Transverse colon (tissue), 4 donors: ENCODE measurements at places on chromosomes 13 and 19. TPM values are rescaled to one million over a fixed set of nuclear protein-coding genes. Genes with fewer than 3 reads are reported as not detected.

Gene TRIP10
- total RNA-seq: 55.5 TPM

Gene CACNG7
- total RNA-seq: not detected

Gene DACH1
- 3.5 TPM for total RNA-seq

Gene OR10H1
- not detected for total RNA-seq

Gene IFI30
- 50.8 TPM for total RNA-seq

DNA sequence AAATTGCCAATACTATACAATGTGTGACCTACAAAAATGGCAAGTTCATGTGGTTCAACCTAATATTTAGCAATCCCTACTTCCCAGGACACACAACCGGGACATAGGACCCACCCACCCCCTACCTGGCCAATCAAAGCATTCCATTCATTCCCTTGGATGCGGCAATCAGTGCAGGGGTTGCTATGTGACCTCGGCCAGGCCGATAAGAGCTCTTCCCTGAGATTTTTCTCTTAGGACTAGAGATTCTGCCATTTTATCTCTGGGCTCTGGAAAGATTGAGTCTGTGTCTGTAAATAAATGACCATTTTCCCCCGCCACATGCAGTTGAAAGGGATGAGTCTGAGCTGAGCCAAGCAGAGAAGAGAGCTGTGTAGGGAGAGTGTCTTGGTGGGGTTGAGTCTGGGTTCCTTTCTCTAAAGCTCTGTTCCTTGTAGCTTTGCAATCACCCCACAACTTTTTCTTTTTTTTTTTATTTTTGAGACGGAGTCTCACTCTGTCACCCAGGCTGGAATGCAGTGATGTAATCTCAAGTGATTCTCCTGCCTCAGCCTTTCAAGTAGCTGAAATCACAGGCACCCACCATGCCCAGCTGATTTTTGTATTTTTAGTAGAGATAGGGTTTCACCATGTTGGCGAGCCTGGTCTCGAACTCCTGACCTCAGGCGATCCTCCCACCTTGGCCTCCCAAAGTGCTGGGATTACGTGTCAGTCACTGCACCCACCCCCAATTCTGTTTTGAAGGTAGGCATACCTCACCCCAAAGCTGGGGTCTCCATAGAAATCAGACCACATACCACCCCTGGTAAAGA, 7.4 kb downstream of the IFNL1 start:
- no peak overlapping the region for H3K4me3 ChIP-seq
- H3K27ac ChIP-seq: no peak overlapping the region
- peaks cover 62% of the 10 kb centered on the region for H3K27me3 ChIP-seq
- no peaks in the 10 kb centered on the region for H3K36me3 ChIP-seq

DNA sequence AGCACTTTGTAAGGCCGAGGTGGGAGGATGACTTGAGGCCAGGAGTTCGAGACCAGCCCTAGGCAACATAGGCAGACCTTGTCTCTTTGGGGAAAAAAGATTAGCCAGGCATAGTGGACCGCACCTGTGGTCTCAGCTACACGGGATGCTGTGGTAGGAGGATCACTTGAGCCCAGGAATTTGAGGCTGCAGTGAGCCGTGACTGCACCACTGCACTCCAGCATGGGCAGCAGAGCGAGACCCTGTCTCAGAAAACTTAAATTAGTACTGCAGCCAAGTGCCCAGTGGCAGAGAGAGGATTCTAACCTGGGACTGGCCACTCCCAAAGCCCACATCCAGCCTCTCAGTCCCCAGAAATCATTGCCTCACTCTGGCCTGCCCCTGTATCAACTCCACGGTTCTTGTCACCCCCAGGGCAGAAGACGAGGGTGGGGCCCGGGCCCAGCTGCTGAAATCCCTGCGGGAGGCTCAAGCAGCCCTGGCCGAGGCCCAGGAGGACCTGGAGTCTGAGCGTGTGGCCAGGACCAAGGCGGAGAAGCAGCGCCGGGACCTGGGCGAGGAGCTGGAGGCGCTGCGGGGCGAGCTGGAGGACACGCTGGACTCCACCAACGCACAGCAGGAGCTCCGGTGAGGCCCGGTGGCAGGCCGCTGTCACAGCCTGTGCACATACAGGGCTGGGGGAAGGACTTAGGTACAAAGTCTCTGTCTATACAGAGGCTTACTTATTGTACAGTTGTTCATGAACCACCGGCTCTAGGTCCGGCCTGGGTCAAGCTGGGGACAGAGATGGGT, 53.4 kb downstream of the KCNC3 start:
- H3K4me3 ChIP-seq: no peak overlapping the region
- no peak overlapping the region for H3K27ac ChIP-seq
- H3K4me1 ChIP-seq: no peaks in the 10 kb centered on the region
- H3K36me3 ChIP-seq: no peaks in the 10 kb centered on the region
- no peak for DNase-seq

DNA sequence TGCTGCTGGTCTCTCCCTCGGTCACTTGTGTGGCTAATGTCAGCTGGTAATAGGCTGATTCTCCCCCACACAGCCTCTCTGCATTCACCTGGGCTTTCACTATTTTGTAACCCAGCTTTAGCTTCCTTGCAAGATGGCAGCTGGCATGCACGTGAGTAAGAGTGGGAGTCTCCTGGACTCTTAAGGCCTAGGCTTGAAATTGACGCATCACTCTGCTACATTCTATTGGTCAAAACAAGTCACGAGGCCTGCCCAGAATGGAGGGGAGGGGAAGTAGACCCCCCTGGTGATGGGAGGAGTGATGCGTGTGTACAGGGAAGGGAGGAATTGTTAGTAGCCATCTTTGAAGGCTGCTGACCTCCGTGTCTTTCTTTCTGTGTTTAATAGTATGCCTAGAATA, 24.9 kb upstream of the PNMA8B start:
- H3K36me3 ChIP-seq: no peaks in the 10 kb centered on the region
- no peaks in the 10 kb centered on the region for H3K4me1 ChIP-seq
- no peak overlapping the region for H3K4me3 ChIP-seq
- H3K27me3 ChIP-seq: peaks cover 5% of the 10 kb centered on the region
- no peak for DNase-seq

GRCh38 chr19:33339016-33339984, 34.2 kb upstream of the CEBPG start:
- H3K36me3 ChIP-seq: no peaks in the 10 kb centered on the region
- no peaks in the 10 kb centered on the region for H3K4me1 ChIP-seq
- no peak for DNase-seq
- no peak overlapping the region for H3K4me3 ChIP-seq
- H3K27me3 ChIP-seq: no peaks in the 10 kb centered on the region

DNA sequence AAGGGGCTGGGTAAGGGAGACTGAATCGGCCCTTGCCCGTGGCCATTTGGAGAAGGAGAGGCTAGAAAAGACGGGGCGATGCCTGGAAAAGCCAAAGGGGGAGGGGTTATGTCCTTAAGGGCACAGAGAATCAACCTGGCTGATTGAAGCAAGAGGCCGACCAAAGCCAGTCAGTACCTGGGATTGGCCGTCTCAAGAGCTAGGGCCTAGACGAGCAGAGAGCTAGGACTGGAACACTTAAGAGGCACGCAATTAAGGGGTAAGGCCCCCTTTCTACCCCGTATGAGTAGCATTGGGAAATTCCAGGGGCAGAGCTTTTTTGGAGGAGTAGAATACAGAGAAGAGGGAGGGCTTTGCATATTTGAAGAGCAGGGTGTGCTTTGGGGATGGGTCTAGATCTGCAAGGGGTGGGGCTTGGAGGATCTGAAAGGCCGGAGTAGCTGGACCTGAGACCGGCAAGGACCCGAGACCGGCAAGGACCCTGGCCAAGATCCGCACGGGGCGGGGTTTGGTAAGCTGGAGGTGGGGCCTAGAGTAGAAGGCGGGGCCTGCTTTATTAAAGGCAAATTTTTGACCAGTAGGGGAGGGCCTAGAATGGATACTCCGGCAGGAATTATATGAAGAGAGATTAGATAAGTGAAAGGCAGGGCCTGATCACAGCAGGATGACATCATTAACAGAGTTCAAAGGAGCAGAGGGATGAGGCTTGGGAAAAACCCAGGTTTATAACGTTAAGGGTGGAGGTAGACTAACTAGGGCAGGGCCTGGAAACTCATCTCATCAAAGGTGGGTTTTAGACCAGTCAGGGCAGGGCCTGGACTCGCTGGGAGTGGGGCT, 10.7 kb upstream of the CACNG6 start:
- no peaks in the 10 kb centered on the region for H3K36me3 ChIP-seq
- H3K4me3 ChIP-seq: no peak overlapping the region
- peaks cover 83% of the 10 kb centered on the region for H3K27me3 ChIP-seq
- H3K27ac ChIP-seq: no peak overlapping the region
- DNase-seq: no peak
- no peaks in the 10 kb centered on the region for H3K4me1 ChIP-seq

- no peak overlapping the region for H3K4me3 ChIP-seq
- no peaks in the 10 kb centered on the region for H3K4me1 ChIP-seq
- H3K36me3 ChIP-seq: no peaks in the 10 kb centered on the region
- no peak overlapping the region for H3K27ac ChIP-seq
- DNase-seq: no peak
Observed at GRCh38 chr19:4922530-4923275, 13.4 kb downstream of the UHRF1 start.

GRCh38 chr19:7254590-7254989, 39.6 kb downstream of the INSR start:
- no peak for DNase-seq
- H3K27ac ChIP-seq: no peak overlapping the region
- H3K27me3 ChIP-seq: no peaks in the 10 kb centered on the region
- H3K36me3 ChIP-seq: no peaks in the 10 kb centered on the region
- H3K4me1 ChIP-seq: peaks cover 8% of the 10 kb centered on the region
- H3K4me3 ChIP-seq: no peak overlapping the region

DNA sequence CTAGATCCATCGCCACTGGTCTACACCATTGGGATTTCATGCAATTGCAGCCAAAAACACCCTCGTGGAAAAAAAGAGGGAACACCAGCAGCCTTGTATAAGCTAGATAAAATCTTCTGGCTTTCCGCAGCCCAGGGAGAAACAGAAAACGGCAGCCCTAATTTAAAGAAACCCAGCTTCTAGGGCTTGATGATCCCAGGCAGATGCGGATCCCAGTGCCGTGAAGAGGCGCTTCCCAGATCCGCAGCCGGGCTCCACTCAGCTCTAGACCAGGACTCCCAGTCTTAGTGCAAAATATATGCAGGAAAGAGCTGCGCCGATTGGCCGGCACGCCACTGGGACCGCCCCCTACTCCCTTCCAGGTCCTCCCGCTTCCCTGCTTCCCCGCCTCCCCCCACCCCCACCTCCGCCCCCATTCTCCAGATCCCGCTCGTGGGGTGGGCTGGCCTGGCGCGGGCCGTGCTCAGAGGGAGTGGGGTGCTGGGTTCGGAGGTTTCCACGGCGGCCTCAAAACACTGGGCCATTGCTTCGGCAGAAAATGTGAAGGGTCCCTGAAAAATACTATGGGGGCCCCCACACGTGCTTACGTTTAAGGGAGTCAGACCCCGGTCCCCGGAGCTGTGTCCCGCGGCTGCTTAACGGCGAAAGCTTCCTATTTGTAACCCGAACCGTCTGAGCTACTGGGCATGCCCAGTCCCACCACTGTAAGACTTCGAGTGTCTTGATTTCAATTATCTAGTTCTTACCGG, 63.1 kb downstream of the SERP2 start:
- no peaks in the 10 kb centered on the region for H3K36me3 ChIP-seq
- H3K27me3 ChIP-seq: no peaks in the 10 kb centered on the region
- peak overlapping the region; percentile 51 for H3K4me3 ChIP-seq
- H3K4me1 ChIP-seq: peaks cover 27% of the 10 kb centered on the region
- H3K27ac ChIP-seq: peak overlapping the region; percentile 88

DNA sequence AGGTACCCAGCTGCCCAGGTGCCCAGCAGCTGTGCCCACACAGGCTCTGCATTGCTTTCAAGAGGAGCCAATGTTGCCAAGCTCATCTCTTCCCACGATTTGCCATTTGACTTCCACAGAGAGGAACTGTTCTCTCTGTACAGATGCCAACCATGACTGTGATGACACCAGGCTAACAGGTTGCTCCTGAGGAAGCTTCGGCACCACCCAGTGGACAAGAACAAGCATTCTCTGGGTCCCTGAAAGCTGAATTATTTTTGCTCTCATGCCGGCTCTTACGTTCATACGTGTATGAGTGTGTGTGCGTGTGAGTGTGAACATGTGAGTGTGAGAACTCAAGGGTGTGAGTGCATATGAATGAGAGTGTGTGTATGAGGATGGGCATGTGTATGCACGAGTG, 535.2 kb downstream of the LIG4 start:
- no peak for DNase-seq
- H3K27me3 ChIP-seq: no peaks in the 10 kb centered on the region
- no peak overlapping the region for H3K4me3 ChIP-seq
- H3K36me3 ChIP-seq: no peaks in the 10 kb centered on the region

DNA sequence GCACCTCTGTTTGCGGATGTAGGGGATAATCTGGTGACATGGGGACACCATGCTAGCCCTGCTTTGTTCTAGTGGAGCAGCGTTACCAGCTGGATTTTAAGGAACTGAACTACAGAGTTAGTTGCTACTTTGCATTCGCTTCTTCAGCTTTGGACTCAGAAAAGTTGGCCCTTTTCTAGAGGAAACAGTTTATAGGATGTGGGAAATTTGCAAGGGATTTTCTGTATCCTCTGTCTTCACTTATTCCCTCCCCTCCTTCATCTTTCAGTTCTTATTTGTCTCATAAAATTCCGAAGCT, 2.1 kb downstream of the GATAD2A start:
- H3K36me3 ChIP-seq: no peaks in the 10 kb centered on the region
- H3K27me3 ChIP-seq: no peaks in the 10 kb centered on the region
- no peak overlapping the region for H3K4me3 ChIP-seq
- H3K27ac ChIP-seq: peak overlapping the region; percentile 97
- H3K4me1 ChIP-seq: peaks cover 43% of the 10 kb centered on the region

DNA sequence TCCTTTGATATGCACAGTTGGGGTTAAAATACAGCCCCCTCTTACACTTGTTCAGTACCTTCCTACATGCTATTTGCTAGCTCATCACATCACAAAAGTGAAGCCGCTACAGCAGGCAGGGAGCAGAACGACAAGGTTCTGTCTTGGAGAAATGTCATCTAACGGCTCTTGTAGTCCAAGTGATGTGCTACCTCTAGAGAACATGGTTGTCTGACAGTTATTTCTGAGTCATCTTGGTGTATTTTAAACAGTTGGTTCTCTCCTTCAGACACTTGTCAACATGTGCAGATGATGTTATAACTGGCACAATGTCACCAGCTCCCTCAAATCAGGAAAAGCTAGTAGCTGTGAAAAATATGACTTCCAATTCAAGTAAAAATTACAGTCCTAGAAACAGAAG, 865.0 kb downstream of the PCDH9 start:
- no peaks in the 10 kb centered on the region for H3K27me3 ChIP-seq
- H3K27ac ChIP-seq: no peak overlapping the region
- no peaks in the 10 kb centered on the region for H3K36me3 ChIP-seq
- no peak for DNase-seq
- no peaks in the 10 kb centered on the region for H3K4me1 ChIP-seq
- no peak overlapping the region for H3K4me3 ChIP-seq

DNA sequence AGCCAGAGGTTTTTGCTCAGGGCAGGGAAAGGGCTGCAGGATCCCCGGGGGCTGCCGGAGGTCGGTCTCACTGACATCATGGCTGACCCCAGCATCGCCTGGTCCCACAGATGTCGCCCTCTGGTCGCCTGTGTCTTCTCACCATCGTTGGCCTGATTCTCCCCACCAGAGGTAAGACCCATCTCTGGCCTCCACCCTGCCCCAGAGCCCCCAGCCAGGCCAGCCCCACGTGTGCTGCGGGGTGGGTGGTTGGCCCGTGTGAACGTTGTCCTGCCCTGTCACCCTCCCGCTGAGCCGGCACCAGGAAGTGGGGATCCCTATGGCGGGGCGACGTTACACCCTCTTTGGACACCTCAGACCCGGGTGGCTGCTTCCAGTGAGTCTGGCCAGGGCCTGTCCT, 906 bp downstream of the FXYD5 start:
- peaks cover 20% of the 10 kb centered on the region for H3K4me1 ChIP-seq
- peak overlapping the region; percentile 82 for H3K27ac ChIP-seq
- H3K36me3 ChIP-seq: no peaks in the 10 kb centered on the region
- H3K4me3 ChIP-seq: peak overlapping the region; percentile 45
- no peak for DNase-seq
- peaks cover 60% of the 10 kb centered on the region for H3K27me3 ChIP-seq
